ENCODE measurements at places on chromosomes 16 and 17.

GRCh38 chr16:9049241-9049640, 42.2 kb upstream of the HAPSTR1 start:
- H3K4me1 ChIP-seq: peaks cover 19% of the 10 kb centered on the region
- no peaks in the 10 kb centered on the region for H3K36me3 ChIP-seq
- no peak overlapping the region for H3K4me3 ChIP-seq
- no peaks in the 10 kb centered on the region for H3K27me3 ChIP-seq
- no peak overlapping the region for H3K27ac ChIP-seq

DNA sequence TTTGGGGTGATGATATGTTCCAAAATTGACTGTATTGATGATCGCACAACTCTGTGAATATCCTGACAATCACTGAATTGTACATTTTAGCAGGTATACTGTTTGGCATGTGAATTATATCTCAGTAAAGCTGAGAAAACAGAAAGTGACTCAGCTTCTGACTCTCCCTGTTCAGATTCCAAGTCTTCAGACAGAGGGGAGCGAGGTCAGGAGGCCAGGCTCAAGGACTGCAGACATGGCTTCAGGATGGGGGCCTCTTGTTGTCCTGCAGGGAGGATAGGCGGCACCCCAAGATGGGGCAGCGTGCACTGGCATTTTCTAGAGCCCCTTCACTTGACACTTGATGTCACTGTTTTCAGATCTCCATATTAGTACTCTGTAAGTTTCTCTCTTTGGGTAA, 45.6 kb downstream of the KNOP1 start:
- no peaks in the 10 kb centered on the region for H3K4me1 ChIP-seq
- H3K27me3 ChIP-seq: no peaks in the 10 kb centered on the region
- no peak overlapping the region for H3K27ac ChIP-seq
- no peak overlapping the region for H3K4me3 ChIP-seq
- DNase-seq: no peak
- peaks cover 12% of the 10 kb centered on the region for H3K36me3 ChIP-seq

DNA sequence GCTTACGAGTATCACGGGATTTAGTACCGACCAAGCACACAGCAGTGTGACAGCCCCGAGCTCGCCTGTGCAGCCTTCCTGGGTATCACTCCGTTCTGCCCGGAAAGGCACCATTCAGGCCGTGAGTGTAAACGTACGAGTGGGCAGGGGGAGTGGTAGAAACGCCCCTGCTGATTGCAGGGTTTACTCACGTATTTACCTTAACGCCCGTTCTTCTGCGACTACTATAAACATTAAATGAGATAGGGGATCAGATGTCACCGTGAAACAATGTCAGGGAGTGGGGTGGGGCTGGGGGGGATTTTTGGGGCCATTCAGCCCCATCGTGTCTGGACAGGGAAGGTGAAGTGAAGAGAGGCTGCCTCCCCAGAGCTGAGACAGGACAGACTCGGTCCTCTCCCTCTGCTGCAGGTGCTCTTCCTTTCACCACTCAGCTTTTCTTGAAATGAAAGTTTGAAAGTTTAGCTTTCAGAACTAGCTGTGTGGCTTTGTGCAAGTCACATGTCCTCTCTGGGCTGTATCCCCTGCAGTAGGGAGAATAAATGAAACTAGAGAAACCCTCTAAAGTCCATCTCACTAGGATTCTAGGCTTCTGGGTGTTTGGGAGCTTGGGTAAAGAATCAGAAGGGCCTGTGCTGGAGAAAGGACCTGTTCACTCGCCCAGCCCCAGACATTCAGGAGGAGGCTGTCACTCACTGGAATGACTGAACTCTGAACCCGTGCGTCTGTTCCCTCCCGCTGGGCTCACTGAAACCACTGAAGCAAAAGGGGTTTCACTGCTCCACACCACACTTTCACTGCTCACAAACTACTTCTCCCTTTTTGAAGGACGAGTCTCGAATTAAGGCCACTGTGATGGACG, 66.7 kb downstream of the RPA1 start:
- H3K27me3 ChIP-seq: no peaks in the 10 kb centered on the region
- H3K4me3 ChIP-seq: no peak overlapping the region
- peak overlapping the region; percentile 41 for H3K27ac ChIP-seq
- no peak for DNase-seq

DNA sequence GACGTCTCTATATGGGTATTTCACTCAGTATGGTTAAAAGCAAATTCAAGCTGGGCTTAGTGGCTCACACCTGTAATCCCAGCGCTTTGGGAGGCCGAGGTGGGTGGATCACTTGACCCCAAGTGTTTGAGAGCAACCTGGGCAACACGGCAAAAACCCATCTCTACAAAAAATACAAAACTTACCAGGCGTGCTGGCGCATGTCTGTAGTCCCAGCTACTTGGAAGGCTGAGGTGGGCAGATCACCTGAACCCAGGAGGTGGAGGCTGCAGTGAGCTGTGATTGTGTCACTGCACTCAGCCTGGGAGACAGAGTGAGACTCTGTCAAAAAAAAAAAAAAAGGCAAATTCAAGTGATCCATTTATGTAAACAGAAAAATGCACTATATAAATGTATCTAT, 1.3 kb upstream of the TNFRSF17 start:
- DNase-seq: no peak
- H3K36me3 ChIP-seq: no peaks in the 10 kb centered on the region
- no peak overlapping the region for H3K27ac ChIP-seq
- no peaks in the 10 kb centered on the region for H3K27me3 ChIP-seq
- no peaks in the 10 kb centered on the region for H3K4me1 ChIP-seq

- no peak for DNase-seq
- no peak overlapping the region for H3K27ac ChIP-seq
- H3K4me1 ChIP-seq: no peaks in the 10 kb centered on the region
These were observed 154.0 kb downstream of the ZNF423 start for GRCh38 chr16:49701789-49702494.

DNA sequence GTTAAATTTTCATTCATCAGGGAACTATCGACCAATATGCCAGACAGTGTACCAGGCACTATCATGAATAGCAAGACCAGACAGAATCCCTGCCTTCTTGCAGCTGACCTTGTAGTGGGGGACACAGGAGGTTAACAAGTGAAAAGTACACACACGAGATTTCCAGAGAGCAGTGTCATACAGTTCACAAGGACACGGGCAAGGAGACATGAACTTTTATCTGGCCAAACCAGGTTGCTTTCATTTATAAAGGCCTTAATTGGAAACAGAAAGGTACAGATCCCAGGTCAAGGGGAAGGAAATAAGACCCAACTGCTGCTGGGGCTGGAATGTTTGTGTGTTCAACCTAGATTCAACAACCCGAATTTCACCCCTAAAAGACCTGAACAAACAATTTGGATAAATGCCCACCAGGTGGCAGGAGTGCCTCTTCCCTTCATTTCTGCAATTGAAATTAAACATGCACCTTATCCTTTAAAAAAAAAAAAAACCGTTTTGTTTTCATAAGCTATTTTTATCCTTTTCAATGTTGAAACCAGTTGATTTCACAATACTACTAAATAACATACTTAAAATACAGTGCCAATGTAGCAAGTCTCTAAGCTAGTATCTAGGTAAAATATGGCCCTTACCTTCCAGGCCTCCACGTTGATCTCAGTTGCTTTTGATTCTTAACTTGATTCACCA, 65.9 kb downstream of the EMP2 start:
- H3K4me1 ChIP-seq: peaks cover 6% of the 10 kb centered on the region
- peak; percentile 59 for DNase-seq
- peaks cover 2% of the 10 kb centered on the region for H3K27me3 ChIP-seq

GRCh38 chr16:70570967-70571570, 47.5 kb downstream of the SF3B3 start:
- no peak overlapping the region for H3K27ac ChIP-seq
- peaks cover 73% of the 10 kb centered on the region for H3K36me3 ChIP-seq
- no peaks in the 10 kb centered on the region for H3K27me3 ChIP-seq
- H3K4me3 ChIP-seq: no peak overlapping the region
- DNase-seq: no peak

GRCh38 chr17:57197466-57198071, 58.8 kb upstream of the MSI2 start:
- no peaks in the 10 kb centered on the region for H3K36me3 ChIP-seq
- H3K27me3 ChIP-seq: peaks cover 8% of the 10 kb centered on the region
- DNase-seq: no peak
- no peak overlapping the region for H3K27ac ChIP-seq

GRCh38 chr17:81210868-81211267, 11.9 kb downstream of the CEP131 start:
- no peak overlapping the region for H3K4me3 ChIP-seq
- no peak for DNase-seq
- H3K4me1 ChIP-seq: no peaks in the 10 kb centered on the region
- no peak overlapping the region for H3K27ac ChIP-seq

- no peaks in the 10 kb centered on the region for H3K4me1 ChIP-seq
- no peak overlapping the region for H3K27ac ChIP-seq
- H3K36me3 ChIP-seq: no peaks in the 10 kb centered on the region
- H3K27me3 ChIP-seq: peaks cover 4% of the 10 kb centered on the region
These were observed 396.4 kb upstream of the CCL2 start for GRCh38 chr17:33858682-33859081.

GRCh38 chr17:78727057-78727456, 55.0 kb downstream of the CYTH1 start:
- no peak for DNase-seq
- H3K4me1 ChIP-seq: peaks cover 91% of the 10 kb centered on the region
- peak overlapping the region; percentile 84 for H3K27ac ChIP-seq
- no peaks in the 10 kb centered on the region for H3K27me3 ChIP-seq
- H3K4me3 ChIP-seq: peak overlapping the region; percentile 54

- H3K36me3 ChIP-seq: peaks cover 69% of the 10 kb centered on the region
- no peak overlapping the region for H3K4me3 ChIP-seq
These were observed 8.6 kb downstream of the XYLT1 start for GRCh38 chr16:17461951-17462729.

- peak overlapping the region; percentile 92 for H3K27ac ChIP-seq
- H3K27me3 ChIP-seq: no peaks in the 10 kb centered on the region
- H3K4me3 ChIP-seq: peak overlapping the region; percentile 82
- peaks cover 45% of the 10 kb centered on the region for H3K4me1 ChIP-seq
- no peak for DNase-seq
- peaks cover 44% of the 10 kb centered on the region for H3K36me3 ChIP-seq
These were observed 1.1 kb downstream of the C1QBP start for GRCh38 chr17:5437721-5438317.

GRCh38 chr16:75948441-75948840, 222.2 kb upstream of the CPHXL start:
- no peaks in the 10 kb centered on the region for H3K27me3 ChIP-seq
- no peak for DNase-seq
- no peak overlapping the region for H3K27ac ChIP-seq

DNA sequence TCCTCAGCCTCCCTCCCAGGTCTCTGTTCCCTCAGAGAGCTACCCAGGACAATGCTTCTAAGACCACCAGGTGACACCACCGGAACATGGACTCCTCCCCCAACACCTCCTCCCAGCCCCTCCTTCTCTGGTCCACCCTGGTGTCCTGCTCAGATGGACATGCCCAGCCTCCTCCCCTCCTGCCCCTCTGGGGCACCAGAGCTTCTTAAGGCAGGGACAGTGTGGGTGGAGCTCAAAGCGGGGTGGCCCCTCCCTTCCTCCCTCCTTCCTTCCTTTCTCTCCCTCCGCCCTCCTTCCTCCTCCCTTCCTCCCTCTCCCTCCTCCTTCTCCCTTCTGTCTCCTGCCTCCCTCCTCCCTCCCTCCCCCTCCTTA, 22.7 kb downstream of the TRPV3 start:
- peaks cover 5% of the 10 kb centered on the region for H3K4me1 ChIP-seq
- H3K4me3 ChIP-seq: no peak overlapping the region
- peaks cover 8% of the 10 kb centered on the region for H3K27me3 ChIP-seq
- peak overlapping the region; percentile 22 for H3K27ac ChIP-seq
- no peak for DNase-seq
- no peaks in the 10 kb centered on the region for H3K36me3 ChIP-seq

GRCh38 chr16:17770104-17770503, 299.3 kb upstream of the XYLT1 start:
- H3K4me3 ChIP-seq: no peak overlapping the region
- no peaks in the 10 kb centered on the region for H3K4me1 ChIP-seq
- no peak for DNase-seq
- no peaks in the 10 kb centered on the region for H3K27me3 ChIP-seq

DNA sequence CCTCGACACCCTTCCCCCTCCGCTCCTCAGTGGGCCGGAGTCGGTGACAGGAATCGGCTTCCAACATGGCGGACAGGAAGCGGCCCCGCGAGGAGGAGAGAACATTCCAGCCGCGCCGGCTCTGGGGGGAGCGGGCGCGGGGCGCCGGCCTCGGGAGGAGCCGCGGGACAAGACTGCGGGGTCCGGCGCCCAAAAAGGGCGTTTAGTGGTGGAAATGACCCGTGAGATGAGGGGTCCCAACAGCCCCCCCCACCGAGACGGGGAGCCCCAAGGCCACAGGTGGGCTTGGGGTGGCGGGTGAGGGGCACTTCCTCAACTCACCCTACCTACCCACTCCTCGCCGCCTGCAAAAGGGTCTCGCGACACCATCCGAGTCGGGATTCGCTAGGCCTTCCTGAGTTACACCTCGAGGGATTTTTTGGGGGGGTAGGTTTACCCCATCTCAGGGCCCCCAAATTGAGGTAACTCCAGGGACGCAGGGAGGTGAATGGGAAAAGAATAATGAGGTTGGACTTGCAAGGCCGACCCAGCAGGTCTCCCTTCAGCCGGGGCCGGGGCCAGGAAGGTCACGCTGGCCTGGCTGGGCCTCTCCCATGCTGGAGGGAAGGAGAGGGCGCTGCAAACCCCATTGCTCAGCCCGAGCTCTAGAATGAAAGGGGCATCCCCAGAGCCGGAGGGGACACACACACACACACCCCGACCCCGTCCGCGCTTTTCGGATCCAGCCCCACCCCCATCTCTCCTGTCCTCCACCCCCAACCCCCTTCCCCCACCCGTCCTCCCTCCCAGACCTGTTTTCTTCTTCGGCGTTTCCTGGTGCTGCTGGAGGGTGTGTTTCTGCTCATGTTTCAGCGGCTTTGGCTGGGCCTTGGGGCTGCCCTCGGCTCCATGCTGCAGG, 707 bp downstream of the NUFIP2 start:
- H3K27me3 ChIP-seq: no peaks in the 10 kb centered on the region
- DNase-seq: peak; percentile 62
- H3K4me1 ChIP-seq: peaks cover 38% of the 10 kb centered on the region
- H3K36me3 ChIP-seq: peaks cover 33% of the 10 kb centered on the region
- H3K27ac ChIP-seq: peak overlapping the region; percentile 99

- H3K4me1 ChIP-seq: peaks cover 14% of the 10 kb centered on the region
- H3K27ac ChIP-seq: no peak overlapping the region
- H3K36me3 ChIP-seq: no peaks in the 10 kb centered on the region
- peaks cover 7% of the 10 kb centered on the region for H3K27me3 ChIP-seq
- H3K4me3 ChIP-seq: no peak overlapping the region
- DNase-seq: no peak
These were observed 48.8 kb downstream of the PIMREG start for GRCh38 chr17:6492892-6493674.

DNA sequence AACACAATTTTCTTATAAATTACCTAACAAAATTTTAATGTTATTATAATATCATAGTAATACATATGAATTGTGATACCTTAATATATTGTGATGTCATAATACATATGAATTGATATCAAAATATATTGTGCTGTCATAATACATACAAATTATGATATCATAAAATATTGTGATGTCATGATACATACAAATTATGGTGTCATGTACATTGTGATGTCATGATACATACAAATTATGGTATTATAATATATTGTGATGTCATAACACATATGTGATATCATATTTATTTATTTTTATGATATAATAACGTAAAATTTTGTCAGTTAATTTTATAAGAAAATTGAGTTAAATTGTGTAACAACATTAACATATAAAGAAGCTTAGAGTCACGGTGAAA, 1927.2 kb downstream of the TP53TG3F start:
- H3K4me3 ChIP-seq: no peak overlapping the region
- H3K27me3 ChIP-seq: no peaks in the 10 kb centered on the region
- no peaks in the 10 kb centered on the region for H3K36me3 ChIP-seq
- no peaks in the 10 kb centered on the region for H3K4me1 ChIP-seq
- no peak overlapping the region for H3K27ac ChIP-seq
- DNase-seq: no peak

Measured in activated CD4-positive, alpha-beta T cell treated with anti-CD3 and anti-CD28 coated beads, Interleukin-2, amount 10 ng/mL, durations not matched to agents 7 days and 5 days (primary cell).